ENCODE measurements at places on chromosomes 12 and 14.
A peak's percentile ranks its signal among the peaks of the same experiment; 100 is the strongest.

DNA sequence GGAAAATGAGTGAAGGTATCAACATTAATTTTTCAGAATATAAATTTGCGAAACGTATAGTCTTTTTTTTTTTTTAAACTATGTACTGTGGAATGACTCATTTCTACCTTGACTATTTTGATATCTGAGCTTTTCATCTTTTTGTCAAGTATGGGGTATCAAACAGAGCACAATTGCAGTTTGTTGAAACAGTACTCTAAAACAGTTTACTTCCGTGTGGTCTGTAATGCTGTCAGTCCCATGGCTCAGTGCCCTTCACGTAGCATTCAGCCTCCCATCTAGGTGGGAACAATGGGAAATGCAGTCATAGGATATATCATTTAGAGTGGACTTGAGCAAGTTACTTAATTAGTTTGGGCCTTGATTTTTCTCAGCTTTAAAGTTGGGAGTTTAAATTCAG, 139.5 kb downstream of the ERC1 start:
- DNase-seq = no peak

DNA sequence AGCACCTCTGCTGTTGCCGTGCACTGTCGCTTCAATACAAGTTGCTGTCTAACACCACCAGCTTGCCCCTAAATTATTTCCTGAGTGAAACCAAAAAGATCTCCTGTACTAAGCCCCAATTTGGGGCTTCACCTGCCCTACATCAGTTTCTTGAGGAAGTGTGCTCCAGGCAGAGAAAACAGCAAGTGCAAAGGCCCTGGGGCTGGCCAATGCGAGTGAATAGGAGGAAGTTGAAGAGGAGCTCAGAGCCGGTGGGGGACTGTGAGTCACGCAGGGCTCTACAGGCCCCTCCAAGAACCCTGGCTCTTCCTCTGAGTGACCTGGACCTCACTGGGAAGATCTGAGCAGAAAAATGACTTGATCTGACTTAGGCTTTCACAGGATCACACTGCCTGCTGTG, 117.2 kb downstream of the IPO8 start:
- DNase-seq = no peak

DNA sequence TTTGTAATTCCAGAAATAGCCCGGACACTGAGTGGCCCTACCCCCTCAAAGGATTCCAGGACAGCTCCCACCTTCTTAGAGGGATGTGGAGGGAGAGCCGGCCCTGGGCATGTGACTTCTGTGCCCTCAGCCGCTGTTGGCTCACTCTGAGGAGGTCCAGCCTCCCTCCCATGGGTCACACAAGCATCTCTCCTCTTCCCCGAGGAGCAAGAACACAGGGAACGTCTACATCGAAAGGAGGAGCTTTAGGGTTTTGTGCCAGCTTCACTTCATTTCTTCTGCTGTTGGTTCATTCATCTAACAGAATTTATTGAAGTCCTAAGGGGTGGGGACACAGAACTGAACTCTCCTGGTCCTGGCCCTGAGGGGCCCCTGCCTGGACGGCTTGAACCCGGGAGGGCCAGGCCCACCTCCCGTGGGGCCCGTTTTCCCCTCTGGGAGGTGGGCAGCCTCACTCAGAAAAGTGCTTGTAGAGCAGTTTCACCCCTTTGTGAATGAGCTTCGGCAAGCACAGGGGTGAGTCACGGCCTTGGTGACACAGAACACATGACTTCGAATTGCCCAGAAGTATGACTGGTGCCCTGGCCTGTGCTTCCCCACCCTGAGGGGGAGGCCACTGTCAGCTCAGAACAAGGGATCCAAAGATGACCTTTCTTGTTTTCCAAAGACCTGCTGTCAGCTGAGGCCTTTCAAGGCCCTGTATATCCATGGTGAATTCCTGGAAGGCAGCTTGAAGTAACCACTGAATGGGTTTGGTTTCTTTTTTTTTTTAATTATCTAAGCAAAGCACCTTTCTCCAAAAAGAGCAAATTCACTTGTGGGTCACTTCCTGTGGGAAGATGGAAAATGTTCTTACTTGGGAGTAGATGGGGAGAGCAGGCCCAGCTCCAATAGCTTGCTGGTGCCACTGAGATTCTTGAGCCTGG, 39.2 kb downstream of the NFKBIA start:
- DNase-seq = peak; percentile 16

DNA sequence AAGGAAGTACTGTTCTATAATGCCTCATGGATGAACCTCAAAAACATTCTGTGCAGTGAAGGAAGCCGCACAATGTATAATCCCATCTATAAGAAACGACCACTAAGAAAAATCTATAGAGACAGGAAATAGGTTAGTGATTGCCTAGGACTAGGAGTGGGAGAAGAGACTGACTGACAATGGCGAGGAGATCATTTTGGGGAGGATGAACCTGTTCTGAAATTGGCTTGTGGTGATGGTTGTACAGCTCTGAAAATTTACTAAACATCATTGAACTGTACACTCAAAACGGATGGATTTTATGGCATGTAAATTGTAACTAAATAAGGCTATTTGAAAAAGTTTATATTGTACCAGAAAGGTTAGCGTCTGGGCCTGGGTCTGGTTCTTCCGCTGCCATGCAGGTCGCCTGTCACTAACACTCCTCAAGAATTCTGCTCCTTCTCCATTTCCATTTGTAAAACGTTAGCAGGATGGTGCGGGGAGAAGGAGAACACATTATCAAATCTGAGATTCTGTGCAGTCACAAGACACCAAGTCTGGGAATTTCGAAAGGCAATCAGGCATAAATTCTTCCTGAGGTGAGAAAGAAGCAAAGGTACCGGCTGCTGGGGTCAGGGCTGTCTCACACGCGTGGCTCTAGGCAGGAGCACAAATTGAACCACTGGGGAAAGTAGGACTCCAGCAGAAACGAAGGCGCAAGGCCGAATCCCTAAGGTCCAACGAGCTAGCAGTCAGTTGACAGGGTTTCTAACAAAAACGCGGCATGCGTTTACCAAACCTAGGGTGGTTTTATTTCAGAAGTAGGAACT, 845 bp upstream of the COCH start:
- no peak for DNase-seq

DNA sequence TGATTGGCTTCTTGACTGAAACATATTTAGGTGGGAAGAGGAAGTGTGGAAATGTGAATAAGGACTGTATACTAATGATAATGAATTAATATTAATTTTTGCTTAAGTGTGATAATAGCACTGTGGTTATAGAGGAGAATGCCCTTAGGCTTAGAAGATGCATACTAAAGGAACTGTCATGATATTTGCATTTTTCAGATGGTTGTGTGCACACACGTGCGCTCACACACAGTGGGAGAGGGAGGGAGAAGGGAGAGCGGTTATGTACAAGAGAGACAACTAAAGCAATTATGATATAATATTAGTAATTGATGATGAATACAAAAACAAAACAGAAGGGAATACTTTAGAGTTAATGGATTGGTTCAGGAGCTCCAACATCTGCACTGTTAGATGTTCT, 54.2 kb downstream of the RCOR1 start:
- DNase-seq = no peak

GRCh38 chr12:104568935-104569334, 112.2 kb downstream of the CHST11 start:
- DNase-seq = no peak

DNA sequence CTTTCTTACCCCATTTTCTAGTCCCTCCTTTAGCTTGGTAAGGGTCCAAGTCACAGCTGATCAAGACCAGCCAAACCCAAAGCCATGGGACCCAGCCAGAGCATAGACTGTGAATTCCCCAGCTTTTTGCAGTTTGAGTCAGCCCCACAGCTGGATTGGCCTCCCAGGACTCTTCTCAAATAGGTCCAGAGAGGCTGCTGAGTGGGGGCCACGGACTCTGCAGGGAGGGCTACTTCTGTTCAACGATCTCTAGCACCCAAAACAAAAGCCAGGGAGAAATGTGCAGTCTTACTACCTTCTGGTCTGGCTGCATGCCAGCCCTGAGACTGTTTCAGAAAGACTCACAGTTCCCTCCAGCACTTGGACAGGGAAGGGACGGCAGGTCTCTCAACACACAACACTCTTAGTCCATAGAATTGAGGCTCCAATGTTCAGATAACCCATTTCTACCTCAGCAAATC, 1.6 kb downstream of the VDR start:
- DNase-seq = no peak

DNA sequence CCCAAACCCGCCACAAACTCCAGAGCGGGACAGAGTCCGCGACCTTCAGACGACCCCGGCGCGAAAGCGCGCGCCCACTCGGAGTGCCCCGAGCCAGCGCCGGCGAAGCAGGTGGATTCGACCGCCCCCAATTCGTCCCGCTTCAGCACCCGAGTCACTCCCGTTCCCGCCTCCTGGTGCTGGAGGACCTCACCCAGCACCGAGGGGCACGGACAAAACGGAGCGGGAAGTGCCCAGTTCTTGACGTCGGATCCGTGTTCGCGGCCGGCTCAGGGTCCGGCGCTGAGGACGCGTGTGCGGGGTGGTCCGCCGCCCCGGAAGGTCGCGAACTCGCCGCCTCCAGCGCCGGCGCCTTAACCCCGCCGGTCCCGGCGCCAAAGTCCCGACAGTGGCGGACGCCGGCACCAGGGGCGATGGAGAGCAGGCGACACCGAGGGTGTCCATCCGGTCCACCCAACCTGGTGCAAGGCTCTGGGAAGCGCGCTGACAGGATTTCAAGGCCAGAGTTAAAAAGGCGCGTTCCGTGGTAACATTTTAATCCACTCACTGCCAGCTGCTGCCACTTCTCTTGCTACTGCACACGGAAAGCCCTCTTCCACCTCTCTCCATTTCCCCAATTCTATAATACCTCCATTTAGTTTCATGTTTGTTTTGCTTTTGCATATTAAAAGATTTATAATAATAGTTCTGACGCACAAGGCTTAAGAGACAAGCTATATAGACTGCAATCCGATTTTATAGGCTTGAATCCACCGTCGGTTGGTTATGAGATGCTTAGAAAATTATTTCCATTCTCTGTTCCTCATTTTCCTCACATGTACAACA, 240.0 kb upstream of the CPNE8 start:
- no peak for DNase-seq

- DNase-seq = no peak
Measured at GRCh38 chr12:3105690-3106479, 28.7 kb downstream of the TSPAN9 start.

DNA sequence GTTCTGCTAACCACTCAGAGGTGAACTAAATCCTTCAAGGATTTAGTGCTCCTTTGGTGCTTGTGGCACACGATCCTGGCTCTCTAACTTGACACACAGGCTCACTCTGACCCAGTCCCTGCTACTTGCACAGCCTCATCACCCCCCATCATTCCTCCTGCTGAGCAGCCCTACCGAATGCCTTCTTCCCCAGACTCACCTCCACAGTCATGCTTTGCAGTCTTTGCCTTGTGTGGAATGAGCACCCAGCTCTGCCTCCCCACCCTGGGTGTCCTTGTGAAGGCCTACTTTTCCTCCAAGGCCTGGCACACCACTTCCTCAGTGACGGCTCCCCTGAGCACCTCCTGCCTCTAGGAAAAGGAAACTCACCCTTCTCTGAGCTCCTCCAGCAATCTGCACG, 7.9 kb upstream of the TINF2 start:
- no peak for DNase-seq

- no peak for DNase-seq
Measured at GRCh38 chr12:67386869-67387565, 117.9 kb downstream of the CAND1 start.

DNA sequence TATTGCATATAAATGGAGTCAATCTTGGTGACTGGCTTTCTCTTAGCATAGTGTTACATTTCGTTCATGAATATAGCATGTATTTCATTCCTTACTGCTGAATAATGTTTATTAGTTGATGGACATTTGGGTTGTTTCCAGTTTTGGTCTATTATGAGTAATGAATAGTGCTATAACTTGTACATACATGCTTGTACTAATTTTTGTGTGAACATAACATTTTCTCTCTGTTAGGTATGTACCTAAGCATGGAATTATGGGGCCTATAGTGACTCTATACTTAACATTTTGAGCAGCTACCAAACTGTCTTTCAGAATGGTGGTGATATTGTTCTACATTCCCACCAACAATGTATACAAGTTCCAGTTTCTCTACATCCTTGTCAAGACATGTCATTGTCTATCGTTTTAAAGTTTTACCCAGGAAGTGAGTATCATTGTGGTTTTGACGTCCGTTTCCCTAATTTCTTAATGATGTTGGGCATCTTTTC, 23.1 kb downstream of the ATP2A2 start:
- DNase-seq = no peak

- DNase-seq = no peak
Measured at GRCh38 chr12:57837864-57838562, 8.5 kb downstream of the CTDSP2 start.

Data from activated naive CD4-positive, alpha-beta T cell (primary cell).